ENCODE measurements at places on chromosomes 11 and 22.

- no peak for DNase-seq
Observed at GRCh38 chr22:17205432-17205831, 13.8 kb downstream of the ADA2 start.

- no peak for DNase-seq
Observed at GRCh38 chr22:50218153-50218995, 17.6 kb downstream of the SELENOO start.

- DNase-seq = no peak
Observed at GRCh38 chr11:92735039-92735438, 234.4 kb upstream of the MTNR1B start.

DNA sequence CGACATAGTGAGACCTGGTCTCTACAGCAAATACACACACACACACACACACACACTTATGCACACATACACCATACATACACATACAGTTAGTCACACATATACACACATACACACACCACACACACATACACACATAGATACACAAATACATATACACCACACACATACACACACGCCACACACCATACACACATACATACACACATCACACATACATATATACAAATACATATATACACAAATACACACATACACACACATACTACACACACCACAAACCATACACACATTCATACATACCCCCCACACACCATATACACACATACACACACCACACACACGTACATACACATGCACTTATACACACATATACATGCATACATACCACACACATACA is 57.7 kb downstream of the MICAL2 start:
- DNase-seq = no peak

Data from activated T-helper 1 cell treated with anti-CD3 and anti-CD28 coated beads, Interleukin-2, amount 50 U/mL, for 16 hours (primary cell).